ENCODE measurements at places on chromosomes 2 and 18.
A peak's percentile ranks its signal among the peaks of the same experiment; 100 is the strongest.

- DNase-seq, result no peak
Observed at GRCh38 chr2:82665691-82666090, 1793.4 kb downstream of the SUCLG1 start.

DNA sequence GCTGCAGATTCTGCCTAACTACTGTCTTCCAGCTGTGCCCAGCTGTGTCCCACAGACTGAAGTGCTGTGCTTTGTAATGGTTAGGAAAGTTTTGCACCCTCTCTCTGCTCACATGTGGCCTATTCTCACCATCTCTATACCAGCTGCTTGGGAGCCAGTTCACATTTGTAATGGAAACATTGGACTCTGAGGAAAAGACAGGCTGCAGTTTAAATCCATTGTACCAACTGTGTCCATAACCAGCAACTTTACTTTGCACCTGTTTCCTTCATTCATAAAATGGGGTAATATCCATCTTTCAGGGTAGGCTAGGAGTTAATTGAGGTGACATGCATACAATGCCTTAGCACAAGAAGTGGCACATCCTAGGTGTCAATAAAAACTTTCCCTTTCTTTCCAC lies 344.0 kb downstream of the TNS1 start:
- DNase-seq, result no peak

GRCh38 chr2:178449700-178450523 lies 1.1 kb downstream of the PRKRA start:
- DNase-seq, result no peak

DNA sequence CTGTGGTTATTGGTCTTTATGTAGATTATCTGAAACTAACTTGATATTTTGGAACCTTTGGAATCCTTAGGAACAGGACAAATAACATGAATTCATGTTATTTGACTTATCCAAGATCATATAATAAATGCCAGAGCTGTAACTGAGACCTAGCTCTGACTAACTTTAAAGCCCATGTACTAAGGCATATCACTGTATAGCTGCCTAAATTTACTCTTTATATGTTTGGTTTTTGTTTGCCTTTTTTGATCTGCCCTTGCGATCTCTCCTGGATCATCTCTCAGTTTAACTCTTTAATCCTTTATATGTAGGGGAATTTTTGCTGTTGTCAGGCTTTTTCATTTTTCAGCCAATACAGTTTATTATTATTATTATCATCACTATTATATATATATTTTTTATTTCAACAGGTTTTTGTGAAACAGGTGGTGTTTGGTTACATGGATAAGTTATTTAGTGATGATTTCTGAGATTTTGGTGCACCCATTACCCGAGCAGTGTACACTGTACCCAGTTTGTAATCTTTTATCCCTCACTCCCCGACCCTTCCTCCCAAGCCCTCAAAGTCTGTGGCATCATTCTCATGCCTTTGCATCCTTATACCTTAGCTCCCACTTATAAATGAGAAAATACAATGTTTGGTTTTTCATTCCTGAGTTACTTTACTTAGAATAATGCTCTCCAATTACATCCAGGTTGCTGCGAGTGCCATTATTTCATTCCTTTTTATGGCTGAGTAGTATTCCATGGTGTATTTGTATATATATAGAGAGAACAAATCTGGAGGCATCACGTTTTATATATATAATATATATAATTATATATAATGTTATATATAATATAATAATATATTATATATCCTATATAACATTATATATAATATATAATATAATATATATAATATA lies 48.9 kb downstream of the APLF start:
- no peak for DNase-seq

- no peak for DNase-seq
Observed at GRCh38 chr2:30847329-30847728, 40.1 kb upstream of the CAPN13 start.

DNA sequence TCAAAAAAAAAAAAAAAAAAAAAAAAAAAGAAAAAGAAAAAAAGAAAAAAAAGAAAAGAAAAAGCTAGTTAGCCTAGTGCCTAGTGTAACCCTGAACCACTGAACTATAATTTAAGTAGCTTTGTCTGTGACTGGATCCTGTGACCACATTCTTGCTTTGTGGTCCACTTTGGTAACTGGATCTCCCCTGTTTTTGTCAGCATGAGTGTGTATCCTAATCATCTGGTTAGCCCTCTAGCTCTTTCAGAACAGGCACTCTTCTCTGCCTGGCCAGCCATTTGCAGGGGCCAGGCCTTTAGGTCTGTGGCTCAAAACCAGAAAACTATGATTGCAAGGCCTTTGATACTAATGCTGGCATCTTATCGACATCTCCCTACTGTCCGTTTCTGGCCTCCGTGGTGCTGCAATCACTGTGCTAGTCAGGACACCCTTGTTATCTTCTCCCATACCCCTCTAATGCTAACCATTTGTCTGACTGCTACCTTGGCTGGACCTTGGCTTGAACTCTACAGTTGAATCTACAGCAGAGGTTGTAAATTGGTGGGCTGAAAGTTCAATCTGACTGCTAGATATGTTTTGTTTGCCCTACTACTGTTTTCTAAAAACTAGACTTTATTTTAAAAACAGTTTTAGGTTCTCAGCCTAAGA lies 40.5 kb downstream of the RBKS start:
- DNase-seq, result no peak

GRCh38 chr2:215572341-215572848 lies 136.5 kb upstream of the FN1 start:
- no peak for DNase-seq

DNA sequence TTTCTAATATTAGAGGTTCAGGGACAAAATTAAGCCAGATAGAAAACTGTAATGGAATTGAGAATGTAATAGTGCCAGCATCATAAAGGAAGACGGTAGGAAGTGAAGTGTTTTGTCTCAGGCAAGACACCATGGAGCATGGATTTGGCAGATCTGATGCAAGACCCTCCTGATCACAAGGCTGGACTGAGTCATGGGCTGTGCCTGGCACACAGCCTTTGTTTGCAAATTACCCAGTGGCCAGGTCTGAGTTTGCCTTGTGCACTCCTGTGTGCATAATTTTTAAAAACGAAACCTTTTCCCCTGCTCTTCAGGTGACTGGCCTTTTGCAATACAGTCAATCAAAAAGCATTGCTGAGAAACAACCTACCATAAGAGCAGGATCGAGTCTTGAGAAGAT lies 2.0 kb upstream of the UPP2 start:
- no peak for DNase-seq

DNA sequence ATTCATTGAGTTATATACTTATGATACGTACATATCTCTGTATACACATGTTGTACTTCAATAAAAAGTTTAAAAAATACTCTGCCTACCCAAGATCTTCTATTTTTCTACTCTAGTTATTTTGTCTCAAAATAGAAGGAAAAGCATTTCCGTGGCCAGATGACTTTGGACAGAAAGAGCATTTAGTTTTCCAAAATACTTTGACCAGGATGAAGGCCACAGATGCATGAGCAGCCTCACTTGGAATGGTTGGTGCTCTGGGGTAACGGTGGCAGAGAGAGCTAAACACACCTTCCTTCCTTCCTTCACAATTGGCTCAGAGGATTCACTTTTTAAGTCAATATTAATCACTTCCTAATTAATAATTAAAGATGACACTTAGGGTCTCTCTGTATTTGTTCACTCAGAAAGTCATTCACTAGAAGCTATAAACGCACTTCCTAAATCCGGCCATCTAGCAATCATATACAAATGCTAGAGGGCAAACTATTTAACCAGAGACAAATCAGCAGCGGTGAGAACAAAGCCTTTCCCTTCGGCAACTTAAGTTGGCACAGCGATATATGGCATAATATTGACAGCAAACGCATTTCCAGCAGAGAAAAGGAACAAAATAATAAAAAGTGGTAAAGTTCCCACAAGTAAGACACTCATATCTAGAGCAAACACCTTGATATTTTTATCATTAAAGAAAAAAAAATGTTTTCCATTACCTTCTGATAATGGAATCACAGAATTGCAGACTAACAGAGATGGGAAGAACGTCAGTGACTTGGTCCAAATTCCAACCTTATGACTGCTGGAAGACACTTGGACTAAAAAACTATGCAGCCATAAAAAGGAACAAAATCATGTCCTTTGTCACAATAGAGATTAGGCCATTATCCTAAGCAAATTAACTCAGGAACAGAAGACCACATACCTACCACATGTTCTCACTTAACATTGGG lies 55.9 kb upstream of the NARS1 start:
- DNase-seq, result no peak

DNA sequence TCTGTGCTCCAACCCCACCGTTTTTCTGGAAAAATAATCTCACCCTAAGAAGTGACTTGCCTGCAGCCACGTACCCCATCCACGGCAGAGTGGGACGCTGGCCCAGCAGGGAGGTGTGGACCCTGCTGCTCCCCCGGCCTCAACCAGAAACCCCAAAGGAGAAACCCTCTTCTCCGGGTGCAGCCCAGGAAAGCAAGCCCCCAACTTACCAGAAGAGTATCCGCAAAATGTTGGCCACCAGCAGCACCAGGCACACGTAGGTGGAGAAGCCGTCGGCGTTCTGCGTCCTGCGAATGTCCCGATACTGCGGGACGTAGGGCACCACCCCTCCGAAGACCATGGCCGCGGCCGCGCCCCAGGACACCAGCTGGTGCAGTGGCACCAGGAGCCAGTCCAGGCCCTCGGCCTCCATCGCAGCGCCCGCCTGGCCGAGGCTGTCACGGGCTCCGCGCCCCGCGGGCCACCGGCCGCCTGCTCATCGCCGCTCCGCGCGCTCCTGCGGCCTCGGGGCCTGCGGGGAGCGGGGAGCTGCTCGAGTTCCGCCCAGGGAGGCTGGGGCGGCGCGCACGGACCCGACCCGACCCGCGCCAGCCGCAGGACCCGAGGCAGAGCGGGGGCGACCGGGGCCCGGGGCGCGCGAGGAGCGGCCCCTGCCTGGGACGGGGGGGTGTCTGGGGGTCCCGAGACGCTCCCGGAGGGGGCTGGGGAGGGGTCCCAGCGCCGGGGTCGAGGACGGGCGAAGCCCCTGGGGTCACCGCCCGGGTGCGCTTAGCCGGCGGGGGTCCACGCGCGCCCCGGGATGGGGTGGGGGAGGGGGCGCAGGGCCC lies 725 bp downstream of the SLC66A2 start:
- DNase-seq, result peak; percentile 91

GRCh38 chr2:138365581-138365980 lies 136.0 kb upstream of the SPOPL start:
- DNase-seq, result no peak

DNA sequence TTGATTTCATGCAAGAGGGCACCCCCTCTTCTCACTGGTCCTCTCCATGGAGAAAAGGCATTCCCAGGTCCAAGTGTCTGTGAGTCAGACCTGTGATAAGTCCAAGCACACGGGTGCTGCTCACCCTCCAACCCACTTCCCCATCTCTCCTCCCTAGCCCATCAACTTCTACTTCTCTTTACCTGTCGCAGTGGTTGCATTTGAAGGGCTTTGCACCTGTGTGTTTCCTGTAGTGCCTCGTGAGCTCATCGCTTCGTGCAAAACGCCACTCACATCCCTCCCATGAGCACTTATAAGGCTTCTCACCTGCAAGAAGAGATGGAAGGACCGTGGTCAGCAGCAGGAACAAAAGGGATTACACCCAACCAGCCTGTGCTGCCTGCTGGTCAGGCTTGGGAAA lies 77.5 kb downstream of the KLF7 start:
- DNase-seq, result no peak

- DNase-seq, result peak; percentile 65
Observed at GRCh38 chr2:238237431-238238135, 2.3 kb downstream of the HES6 start.

DNA sequence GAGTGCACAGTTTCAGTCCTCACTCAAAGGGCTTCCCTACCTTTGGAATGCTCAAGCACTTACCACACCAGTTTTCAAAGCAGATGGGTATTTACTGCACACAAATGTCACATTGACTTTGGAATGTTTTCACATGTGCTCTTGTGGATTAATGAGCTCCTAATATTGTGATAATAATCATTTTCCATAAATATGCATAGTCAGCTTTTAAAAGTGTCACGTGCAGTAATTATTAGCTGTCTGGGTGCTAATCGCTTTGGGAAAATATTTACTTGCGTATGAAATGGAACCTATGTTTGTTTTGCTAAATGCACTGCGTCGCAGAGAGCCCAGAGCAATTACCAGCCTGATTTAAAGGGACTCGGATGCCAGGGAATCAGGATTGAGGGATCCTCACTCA lies 229.3 kb downstream of the SMAD2 start:
- no peak for DNase-seq

DNA sequence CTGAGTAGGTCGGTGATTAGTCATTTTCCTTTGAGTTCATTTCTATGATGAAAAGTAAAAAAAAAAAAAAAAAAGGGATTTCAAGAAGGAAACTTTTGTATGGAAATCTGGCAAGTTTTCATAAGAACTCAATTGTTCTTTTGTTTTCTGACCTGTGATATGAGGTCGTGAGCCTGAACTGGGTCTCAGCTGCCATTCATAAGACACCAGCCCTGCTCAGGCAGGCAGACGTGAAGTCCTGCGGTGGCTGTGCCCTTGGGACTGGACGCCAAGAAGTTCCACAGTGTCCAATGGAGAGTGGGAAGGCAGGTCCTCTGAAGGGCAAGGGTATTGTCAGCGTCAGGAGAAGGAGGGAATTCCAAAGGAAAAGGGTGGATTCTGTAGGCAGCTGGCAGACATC lies 183.9 kb downstream of the NCK2 start:
- no peak for DNase-seq

DNA sequence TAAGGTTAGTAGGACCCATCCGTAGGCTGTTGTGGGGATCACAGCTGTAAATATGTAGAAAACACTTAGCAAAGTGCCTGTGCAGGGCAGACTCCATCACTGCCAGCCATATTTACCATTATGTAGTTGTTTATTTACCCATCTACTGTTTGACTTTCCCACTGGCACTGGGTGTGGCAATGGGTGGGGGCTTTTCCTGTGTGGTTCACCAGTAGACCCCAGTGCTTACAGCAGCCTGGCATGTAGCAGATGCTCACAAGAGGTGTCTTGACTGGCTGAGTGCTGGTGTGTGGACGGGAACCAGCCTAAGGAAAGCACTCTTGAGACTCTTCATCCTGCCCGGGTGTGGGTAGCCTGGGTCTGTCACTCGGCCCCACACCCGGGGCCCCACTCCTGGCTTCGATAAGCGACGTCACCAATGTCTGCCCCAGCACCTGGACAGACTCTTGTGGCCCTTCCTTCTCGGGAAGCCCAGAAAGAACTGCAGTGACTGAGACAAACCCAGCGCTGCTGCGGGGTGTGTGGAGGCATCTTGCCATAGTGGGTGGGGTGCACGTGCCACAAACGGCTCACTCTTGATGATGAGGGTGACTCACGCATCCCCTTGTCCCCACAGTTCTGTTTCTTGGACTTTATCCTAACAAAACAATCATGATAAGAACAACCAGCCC lies 78.3 kb downstream of the HDAC4 start:
- DNase-seq, result no peak

DNA sequence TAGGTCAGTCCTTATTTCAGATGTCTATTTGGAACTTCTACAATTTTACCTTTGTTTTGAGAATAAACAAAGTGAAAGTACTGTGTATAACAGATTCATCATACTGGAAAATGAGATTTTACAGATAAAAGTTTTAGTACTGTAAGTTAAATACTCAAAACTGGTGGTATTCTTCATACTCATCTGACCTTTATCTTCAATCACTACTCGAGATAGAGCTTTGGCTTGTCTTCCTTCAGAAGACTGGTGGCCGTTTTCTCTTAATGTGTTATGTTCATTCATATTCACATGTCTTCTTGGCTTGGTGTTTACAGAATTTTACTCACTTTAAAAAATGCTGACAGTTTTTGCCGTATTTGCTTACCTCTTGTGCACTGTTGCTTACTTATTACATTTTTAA lies 2.1 kb downstream of the SPOPL start:
- DNase-seq, result no peak

GRCh38 chr2:164896634-164897355 lies 55.2 kb upstream of the COBLL1 start:
- no peak for DNase-seq

Measured in chondrocyte (in vitro differentiated cells).